ENCODE measurements at places on chromosomes 7 and 10.

DNA sequence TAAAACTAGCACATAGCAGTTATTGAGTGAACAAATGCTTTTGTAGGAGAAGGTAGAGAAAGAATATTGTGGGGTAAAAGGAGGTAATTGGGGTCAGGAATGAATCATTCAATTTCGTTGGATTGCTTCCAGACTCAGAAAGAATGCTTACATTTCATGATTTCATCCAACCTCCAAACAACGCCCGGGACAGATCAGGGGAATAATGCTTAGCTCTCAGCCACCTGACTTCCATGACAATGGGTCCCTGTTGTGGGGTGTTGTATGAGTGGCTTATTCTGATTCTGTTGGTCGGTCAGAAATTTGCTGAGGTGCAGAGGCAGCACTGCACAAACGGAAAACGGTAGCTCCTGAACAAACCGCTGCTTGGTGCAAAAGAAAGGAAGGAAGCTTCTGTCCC is 24.0 kb upstream of the INPP5F start:
- no peak overlapping the region for H3K4me3 ChIP-seq
- DNase-seq: no peak
- H3K36me3 ChIP-seq: no peaks in the 10 kb centered on the region
- no peaks in the 10 kb centered on the region for H3K27me3 ChIP-seq

DNA sequence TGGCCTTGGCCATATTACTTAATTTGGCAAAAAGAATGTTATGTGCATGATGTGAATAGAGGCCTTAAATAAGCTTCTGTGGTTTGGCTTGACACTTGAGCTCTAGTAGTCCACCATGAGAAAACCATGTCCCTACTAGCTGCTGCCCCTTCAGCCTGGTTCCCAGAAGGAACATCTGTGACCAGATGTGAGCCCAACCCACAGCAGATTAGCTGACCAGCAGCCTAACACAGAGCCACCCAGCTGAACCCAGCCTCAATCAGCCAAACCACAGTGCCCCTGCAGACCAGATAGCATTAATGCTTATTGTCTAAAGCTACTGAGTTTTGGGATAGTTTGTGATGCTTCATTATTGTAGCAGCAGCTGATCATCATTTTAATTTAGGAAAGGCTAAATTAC is 16.6 kb downstream of the JAZF1 start:
- H3K36me3 ChIP-seq: no peaks in the 10 kb centered on the region
- H3K4me1 ChIP-seq: peaks cover 69% of the 10 kb centered on the region
- no peak overlapping the region for H3K4me3 ChIP-seq

DNA sequence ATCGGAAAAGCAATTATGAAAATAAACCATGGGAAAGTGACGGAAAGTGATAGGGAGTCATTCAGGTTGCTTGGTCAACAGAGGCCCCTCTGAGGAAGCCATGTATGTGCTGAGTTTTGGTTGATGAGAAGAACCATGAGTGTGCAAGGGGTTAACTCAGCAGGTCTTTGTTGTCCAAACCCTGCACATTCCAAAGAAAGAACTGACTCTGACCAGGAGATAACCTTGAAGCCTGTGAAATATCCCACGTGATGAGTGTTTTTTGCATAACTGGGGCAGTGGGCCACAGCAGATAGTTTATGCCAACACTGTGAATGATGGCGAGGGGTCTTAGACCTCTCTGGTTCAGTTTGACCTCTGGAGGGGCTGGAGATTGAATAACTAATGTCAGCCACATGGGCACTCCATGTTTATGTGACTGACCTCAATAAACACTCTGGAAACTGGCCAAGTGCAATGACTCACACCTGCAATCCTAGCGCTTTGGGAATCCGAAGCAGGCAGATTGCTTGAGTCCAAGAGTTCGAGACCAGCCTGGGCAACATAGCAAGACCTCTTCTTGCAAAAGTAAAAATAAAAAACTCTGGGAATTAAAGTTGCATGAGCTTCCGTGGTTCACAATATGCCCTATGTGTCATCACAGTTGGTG is 154.0 kb upstream of the FOXK1 start:
- H3K36me3 ChIP-seq: no peaks in the 10 kb centered on the region
- no peaks in the 10 kb centered on the region for H3K4me1 ChIP-seq
- peaks cover 3% of the 10 kb centered on the region for H3K27me3 ChIP-seq
- no peak overlapping the region for H3K27ac ChIP-seq

DNA sequence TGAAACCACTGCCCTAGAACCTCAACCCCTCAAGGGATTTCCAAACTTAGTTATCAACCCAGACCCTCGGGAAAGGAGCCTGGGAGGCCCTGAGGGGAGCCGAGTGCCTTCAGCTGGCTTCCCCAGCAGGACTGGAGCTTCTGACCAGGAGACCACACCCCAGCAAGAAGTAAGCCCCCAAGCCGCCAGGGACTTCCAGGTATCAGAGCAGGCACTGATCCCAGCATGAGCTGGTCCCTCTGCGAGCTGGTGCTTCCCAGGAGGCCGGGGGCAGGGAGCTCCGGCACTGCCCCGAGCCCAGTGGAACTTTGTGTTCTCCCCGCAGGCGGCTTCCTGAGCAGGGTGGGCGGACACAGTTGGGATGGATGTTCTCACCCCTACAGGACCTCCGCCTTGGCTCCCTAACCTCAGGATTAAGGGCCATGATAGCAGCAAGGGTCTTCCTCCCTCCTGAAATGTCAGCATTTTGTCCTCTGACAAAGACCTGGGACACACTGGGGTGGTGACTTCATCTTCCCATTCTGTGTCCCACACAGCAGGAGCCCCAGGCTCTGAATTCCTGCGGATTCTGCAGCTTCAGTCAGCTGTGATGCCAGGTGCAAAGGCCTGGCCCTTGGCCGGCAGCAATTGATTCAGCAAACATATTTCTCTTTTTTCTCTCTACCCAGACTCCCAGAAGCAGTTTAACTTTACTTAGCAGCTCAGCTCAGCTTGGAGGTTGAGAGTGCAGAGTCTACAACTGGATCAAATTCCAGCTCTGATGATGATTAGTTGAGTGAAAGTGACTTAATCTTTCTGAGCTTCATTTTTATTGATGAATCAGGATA is 11.6 kb downstream of the ATP6V0E2 start:
- H3K27me3 ChIP-seq: no peaks in the 10 kb centered on the region
- no peaks in the 10 kb centered on the region for H3K36me3 ChIP-seq
- H3K27ac ChIP-seq: no peak overlapping the region

GRCh38 chr7:25852211-25852938 is 299.6 kb upstream of the NFE2L3 start:
- DNase-seq: no peak
- no peak overlapping the region for H3K27ac ChIP-seq
- no peak overlapping the region for H3K4me3 ChIP-seq
- H3K36me3 ChIP-seq: peaks cover 3% of the 10 kb centered on the region

GRCh38 chr10:119832951-119833350 is 39.7 kb downstream of the MCMBP start:
- peaks cover 37% of the 10 kb centered on the region for H3K36me3 ChIP-seq
- peak overlapping the region; percentile 47 for H3K27ac ChIP-seq
- H3K4me3 ChIP-seq: no peak overlapping the region
- DNase-seq: no peak
- no peaks in the 10 kb centered on the region for H3K4me1 ChIP-seq

DNA sequence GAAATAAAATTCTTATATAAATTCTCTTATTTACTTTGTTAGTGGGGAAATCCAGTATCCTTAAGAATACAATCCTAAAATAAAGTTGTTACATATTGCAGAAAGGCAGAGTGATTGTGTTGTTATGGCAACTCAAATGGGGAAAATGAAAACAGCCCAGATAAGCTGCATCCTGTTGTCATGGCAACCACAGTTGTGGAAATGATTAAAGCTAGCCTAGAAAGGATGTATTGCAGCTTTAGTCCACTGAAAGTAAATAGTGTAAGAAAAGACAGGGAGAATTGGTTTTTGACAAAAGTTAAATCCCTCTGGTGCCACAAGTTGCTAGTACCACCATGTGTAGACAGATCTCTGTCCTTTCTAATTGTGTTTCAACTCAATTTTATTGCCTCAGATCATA is 43.2 kb downstream of the BTRC start:
- H3K27ac ChIP-seq: no peak overlapping the region
- H3K4me1 ChIP-seq: peaks cover 17% of the 10 kb centered on the region
- no peak overlapping the region for H3K4me3 ChIP-seq

DNA sequence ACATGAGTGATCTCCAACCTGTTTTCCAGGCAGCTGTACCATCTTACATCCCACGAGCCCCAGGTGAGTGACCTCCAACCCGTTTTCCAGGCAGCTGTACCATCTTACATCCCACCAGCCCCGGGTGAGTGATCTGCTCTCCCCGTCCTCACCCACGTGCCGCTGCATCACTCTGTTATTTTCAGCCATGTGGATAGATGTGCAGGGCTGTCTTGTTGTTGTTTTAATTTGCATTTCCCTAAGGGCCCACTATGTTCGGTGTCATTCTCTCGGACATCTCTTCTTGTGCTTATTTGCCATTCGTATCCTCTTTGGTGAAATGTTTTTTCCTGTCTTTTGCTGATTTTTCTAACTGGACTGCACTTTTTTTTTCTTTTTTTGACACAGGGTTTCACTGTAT is 17.9 kb upstream of the LARP4B start:
- peaks cover 2% of the 10 kb centered on the region for H3K4me1 ChIP-seq
- H3K27me3 ChIP-seq: peaks cover 6% of the 10 kb centered on the region
- no peak overlapping the region for H3K27ac ChIP-seq
- H3K36me3 ChIP-seq: no peaks in the 10 kb centered on the region

GRCh38 chr10:67112765-67113164 is 186.9 kb downstream of the LRRTM3 start:
- H3K27ac ChIP-seq: no peak overlapping the region
- H3K4me1 ChIP-seq: no peaks in the 10 kb centered on the region
- H3K4me3 ChIP-seq: no peak overlapping the region

DNA sequence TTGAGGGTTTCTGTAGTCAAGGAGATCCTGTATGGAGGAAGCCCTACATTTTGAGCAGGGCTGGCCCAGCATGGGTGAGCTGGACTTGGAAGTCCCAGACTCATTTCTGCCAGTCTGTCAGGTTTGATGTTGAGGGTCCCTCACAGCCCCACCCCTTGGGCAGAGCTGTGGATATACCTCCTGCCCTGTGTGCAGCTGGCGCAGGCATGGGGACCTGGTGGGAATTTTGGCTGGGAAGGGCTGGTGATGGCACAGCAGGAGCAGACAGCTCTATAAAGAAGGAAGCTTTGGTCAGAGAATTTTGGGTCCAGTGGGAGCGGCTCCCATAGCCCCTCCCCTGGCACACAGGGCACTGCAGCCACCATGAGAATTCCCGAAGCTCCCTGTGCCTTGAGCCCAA is 482.6 kb downstream of the RPS24 start:
- no peaks in the 10 kb centered on the region for H3K36me3 ChIP-seq
- no peaks in the 10 kb centered on the region for H3K4me1 ChIP-seq
- no peak overlapping the region for H3K27ac ChIP-seq
- peaks cover 2% of the 10 kb centered on the region for H3K27me3 ChIP-seq

- no peaks in the 10 kb centered on the region for H3K36me3 ChIP-seq
- H3K4me3 ChIP-seq: no peak overlapping the region
- no peak for DNase-seq
- no peak overlapping the region for H3K27ac ChIP-seq
- no peaks in the 10 kb centered on the region for H3K4me1 ChIP-seq
These were observed 7.6 kb downstream of the GDF2 start for GRCh38 chr10:47329855-47330254.

GRCh38 chr7:149196705-149197171 is 1.4 kb downstream of the ZNF282 start:
- peak overlapping the region; percentile 90 for H3K4me3 ChIP-seq
- H3K36me3 ChIP-seq: peaks cover 23% of the 10 kb centered on the region
- peak overlapping the region; percentile 87 for H3K27ac ChIP-seq
- DNase-seq: no peak

- DNase-seq: no peak
- H3K27me3 ChIP-seq: no peaks in the 10 kb centered on the region
- no peak overlapping the region for H3K4me3 ChIP-seq
- H3K36me3 ChIP-seq: peaks cover 16% of the 10 kb centered on the region
- no peak overlapping the region for H3K27ac ChIP-seq
These were observed 19.2 kb downstream of the SMNDC1 start for GRCh38 chr10:110285501-110285900.

DNA sequence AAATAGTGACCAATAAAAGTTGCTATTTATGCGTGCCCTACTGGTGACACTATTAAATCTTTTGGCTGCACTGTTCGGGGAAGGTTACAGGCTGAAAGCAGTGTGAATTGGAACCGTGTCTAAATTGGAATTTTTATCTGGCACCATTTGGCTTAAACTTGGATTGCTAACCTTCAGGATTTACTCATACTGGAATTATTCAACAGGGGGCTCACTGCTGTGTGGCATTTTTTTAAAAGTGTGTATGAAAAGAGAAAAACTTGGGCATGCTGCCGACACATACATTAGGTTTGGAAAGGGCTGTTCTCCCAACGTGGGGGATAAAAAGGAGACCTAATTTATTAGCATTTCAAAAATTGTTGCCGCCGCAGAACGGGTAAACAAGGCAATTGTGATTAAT is 537.9 kb upstream of the MGMT start:
- DNase-seq: no peak
- no peaks in the 10 kb centered on the region for H3K4me1 ChIP-seq
- no peak overlapping the region for H3K4me3 ChIP-seq
- H3K27me3 ChIP-seq: peaks cover 7% of the 10 kb centered on the region
- no peak overlapping the region for H3K27ac ChIP-seq

Data from immature natural killer cell (primary cell).